ENCODE measurements at places on chromosomes 4 and X.

GRCh38 chr4:29014555-29014954 is 1705.6 kb upstream of the PCDH7 start:
- DNase-seq, result no peak

GRCh38 chr4:76954489-76954888 is 4.9 kb downstream of the SEPTIN11 start:
- DNase-seq, result no peak

- DNase-seq, result no peak
Measured at GRCh38 chrX:150508451-150509367, 59.7 kb upstream of the MTM1 start.

DNA sequence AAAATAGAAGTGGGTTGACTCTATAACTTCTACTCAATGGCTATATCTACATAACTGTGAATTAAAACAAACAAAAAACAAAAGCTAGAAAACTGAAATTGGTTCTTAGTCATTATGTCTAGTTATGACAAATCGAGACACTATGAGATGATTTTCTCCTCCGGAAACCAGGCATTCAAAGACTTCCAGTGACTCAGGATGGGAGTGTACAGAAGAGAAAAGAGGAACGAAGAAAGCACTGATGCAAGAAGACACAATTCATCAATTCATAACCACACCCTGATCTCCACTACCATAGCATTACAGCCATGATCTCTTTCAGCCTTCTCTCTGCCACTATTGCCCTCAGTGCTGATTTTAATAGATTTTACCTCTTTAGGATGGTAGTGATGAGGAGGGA is 253.6 kb downstream of the CBLL2 start:
- DNase-seq, result no peak

DNA sequence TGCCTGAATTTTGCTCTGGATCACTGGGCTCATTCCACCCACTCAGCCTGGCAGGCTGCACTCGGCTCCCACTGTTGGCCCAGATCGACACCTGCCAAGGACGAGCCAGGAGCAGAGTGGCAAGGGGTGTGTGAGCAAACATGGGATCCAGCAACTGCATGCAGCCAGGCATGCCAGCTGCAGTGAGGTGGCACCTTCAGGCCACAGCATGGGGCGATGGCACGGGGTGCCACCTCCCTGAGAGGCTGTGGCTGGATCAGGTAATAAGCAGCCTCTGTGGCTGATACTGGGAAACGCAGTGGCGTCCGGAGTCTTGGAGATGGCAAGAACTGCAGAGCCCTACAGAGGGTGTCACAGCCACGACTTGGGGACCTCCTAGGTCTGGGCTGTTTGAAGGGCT is 244.5 kb upstream of the FSTL5 start:
- no peak for DNase-seq

DNA sequence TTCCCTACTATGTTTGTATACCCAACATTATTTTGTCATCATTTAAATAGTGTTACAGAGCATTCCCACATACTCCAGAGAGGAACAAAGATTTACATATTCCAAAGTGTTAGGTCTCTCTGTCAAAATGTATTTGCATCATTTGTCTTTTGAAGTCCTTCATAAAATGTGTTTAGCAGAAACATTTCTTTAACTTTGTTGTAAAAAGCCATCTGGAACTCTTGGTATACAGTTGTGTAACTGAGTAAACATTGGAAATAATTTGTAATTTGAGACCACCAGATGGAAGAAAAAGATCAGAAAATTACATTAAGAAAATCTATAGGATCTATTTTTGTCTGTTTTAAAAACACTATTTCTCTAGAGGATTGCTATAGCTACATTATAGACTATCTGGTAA is 56.6 kb upstream of the ALB start:
- DNase-seq, result no peak

GRCh38 chrX:153568451-153569011 is 30.4 kb downstream of the CCNQ start:
- no peak for DNase-seq

GRCh38 chr4:80086296-80086695 is 13.3 kb upstream of the ANTXR2 start:
- no peak for DNase-seq

GRCh38 chr4:147768113-147768512 is 36.2 kb downstream of the ARHGAP10 start:
- no peak for DNase-seq

DNA sequence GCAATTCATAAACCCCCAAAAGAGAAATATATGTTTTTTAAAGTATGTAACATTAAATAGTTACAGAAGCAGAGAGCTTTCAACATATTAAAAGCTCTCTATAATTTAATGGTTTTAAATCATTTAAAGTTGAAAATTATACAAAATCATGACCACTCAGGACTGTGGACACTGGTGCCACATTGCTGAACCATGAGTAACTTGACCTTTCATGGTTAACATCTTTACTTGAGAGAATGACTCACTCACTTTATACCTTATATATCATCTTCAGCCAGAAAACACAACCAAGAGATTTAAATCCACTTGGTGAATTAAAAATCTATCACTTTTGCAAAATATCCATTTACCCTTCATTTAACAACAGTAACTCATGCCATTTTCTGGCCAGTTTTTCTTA is 584.3 kb upstream of the SMIM31 start:
- DNase-seq, result no peak

GRCh38 chr4:99430106-99430505 is 5.0 kb downstream of the ADH7 start:
- no peak for DNase-seq

GRCh38 chr4:114782415-114783214 is 184.0 kb downstream of the UGT8 start:
- DNase-seq, result no peak

DNA sequence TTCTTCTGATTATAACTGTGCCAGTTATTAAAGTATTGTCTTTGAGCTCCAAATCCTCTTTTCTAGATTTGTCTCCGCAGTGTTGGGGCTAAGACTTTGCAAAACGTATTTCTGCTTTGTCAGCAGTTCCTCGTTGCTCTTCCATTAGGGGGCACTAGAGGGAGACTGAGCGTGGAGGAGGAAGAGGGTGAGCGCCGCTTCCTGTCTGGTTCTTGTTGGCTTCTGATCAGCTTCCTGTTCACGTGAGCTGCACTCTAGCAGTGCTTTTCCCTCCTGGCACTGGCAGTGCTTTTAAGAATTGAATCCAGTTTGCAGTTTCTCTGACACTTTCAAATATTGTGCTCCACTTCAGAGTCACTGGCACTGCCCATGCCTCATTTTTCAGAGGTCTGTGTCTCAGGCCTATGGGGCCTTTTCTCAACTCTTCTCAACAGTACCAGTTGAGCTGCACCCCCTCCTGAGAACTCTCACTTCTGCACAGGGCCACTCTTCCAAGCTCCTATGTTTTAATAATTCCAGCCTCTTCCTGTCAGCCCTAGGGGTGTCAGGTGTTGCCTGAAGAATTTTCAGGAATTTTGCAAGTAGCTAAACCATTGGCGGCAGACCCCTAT is 54.4 kb upstream of the LCORL start:
- peak; percentile 64 for DNase-seq

DNA sequence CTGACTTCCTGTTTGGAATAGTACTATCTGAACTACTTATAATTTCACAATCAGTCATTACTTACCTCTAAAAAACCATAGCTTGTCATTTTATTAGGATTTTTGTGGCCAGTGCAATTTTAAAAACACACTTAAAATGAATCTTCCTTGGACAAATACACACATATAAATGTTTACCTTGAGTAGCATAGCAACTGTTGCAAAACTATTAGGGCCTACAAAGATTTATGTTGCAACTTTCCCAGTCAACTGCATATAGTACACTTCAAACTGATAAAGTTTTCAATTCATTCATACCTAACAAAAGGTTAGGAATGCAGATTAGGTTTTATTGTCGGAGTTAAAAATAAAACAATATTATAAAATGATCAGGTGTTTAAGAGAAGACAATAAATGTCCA is 193.0 kb downstream of the PDGFC start:
- DNase-seq, result no peak

DNA sequence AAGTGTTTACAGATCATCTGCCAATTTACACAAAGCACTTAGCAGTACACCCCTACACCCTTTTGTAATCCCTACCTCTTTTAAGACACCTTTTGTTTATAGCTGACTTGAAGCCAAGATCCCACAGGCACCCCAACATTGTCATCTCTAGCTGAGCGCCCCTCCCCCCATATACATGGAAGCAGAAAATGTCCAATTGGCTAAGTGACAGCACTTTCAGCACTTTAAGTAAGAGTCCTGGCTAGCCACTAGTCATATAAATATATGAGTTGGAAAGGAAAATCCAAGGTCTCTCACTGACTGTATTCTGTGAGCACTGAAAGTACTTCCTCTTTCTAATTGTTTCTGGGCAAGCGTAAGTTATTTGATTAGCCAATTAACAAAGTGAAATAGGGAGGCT is 108.2 kb downstream of the NSUN7 start:
- no peak for DNase-seq

- no peak for DNase-seq
Measured at GRCh38 chrX:21806691-21807090, 32.7 kb upstream of the MBTPS2 start.

DNA sequence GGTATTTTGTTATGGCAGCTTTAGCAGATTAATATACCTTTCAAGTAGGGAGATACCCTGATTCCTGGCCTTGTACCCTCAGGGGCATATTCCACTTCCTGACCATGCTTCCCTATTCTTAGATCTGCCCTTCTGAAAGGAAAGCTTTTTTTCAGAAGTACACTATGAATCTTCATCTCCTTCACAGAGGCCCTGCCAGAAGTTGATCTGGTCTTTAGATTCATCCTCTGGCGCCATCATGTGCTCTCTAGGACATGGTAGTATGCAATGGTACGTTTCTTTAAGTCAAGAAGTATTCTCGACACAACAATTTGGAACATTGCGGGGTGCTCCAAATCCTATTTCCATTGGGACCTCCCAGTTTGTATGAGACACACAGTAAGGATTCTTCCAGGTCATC is 39.6 kb upstream of the DIPK2B start:
- no peak for DNase-seq

DNA sequence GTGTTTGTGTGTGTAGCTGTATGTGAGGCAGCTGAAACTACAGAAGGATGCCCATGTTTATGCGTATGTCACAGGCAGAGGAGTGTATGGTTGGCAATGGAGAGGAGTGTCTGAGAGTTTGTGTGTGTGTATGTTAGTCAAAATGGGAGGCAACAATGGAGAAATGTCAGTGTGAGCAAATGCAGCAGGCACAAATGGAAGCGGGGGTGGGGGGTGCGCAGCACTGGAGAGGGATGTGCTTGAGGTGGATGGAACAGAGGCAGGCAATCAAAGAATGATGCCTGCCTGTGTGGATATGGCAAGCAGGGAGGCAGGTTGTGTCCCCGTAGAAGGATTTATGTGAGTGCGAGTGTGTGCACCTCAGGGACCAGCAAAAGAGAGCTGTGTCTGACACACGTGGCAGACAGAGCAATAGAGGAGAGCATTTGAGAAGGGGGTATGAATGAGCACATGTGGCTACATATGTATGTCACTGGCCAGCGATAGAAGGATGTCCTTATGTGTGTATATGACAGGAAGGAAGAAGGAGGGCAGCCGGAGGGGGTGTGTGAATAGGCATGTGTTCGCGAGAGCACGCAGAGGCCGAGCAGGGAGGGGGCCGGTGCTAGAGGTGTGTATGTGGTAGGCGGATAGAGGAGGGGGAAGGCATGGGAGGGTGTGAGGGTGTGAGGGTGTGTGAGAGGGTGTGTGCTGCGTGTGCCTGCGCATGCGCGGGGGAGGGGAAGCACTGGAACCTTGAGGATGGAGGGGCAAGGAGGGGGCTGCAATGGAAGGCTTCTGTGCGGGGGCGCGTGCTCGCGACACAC is 1.1 kb downstream of the PJA1 start:
- DNase-seq, result peak; percentile 81

DNA sequence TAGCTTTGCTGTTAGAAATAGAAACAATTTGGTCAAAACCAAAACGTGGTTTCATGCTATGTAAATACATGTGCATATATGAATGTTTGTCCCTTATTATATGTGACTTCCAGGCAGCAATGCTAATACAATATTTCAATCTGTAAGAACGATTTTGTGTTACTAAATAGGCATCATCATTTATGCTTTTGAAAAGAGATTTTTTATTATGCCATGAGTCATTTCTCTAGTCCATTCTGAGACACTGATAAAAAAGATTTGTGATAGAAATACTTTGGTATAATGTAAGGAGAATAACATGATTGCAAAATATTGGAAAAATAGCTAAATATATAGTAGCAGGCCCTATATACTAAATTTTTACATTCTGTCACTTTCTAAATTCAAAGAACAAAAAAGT is 28.9 kb downstream of the SYNPO2 start:
- DNase-seq, result no peak

GRCh38 chr4:53855581-53856250 is 208.7 kb downstream of the CHIC2 start:
- no peak for DNase-seq

GRCh38 chr4:52592287-52592686 is 66.8 kb downstream of the USP46 start:
- no peak for DNase-seq

DNA sequence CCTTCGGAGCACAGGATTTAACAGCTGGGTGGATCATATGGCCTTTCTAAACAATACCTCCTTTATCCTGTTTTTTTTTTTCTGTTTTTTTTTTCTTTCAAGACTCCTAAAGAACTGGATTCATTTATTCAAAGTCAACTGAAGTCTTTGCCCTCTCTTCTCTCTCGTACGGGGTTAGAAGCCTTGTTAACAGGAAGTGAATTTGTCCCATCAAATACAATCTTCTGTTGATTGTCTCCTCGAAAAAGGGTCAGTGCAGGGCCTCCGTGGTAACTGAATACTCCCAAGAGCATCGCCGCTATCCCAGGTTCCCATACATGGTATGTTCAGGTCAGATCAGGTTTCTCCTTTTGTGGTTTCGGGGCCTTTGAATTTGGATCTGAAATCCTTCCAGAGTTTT is 1.8 kb upstream of the TMEM128 start:
- DNase-seq, result no peak

DNA sequence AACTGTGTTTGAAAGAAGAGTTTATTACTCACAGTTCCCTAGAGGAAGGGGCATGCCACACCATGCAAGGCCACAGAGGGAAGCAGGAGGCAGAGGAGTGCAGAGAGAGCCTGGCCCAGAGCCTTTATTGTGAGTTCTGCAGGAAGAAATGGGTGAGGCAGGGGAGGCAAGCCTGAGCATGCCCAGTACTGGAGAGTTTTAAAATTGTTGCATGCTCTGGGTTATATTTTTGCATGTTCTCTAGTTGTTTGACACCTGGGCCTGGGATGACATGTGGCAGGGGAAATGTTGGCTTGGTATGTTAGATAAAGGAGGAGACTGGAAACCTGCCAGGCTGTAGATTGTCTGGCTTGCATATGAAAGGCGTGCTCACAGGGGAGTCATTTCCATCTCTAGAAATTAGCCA is 19.7 kb upstream of the CRMP1 start:
- DNase-seq, result no peak
